ENCODE measurements at places on chromosomes 13 and 19.

DNA sequence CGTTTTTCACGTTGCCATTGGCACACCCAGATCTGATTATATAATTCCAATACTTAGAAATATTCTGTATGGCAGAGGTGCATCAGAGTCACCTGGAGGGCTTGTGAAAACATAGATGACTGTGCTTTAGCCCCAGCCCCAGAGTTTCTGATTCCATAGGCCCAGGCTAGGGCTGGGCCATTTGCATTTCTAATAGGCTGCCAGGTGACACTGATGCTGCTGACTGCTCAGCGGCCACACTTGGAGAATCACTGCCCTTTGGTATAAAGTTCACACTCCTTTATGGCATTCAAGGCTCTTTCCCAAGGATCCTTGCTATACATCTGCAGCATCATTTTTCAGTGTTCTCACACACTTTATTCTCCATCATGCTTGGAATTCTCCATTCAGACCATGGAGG, 137.1 kb downstream of the AKAP11 start:
- no peak for DNase-seq

DNA sequence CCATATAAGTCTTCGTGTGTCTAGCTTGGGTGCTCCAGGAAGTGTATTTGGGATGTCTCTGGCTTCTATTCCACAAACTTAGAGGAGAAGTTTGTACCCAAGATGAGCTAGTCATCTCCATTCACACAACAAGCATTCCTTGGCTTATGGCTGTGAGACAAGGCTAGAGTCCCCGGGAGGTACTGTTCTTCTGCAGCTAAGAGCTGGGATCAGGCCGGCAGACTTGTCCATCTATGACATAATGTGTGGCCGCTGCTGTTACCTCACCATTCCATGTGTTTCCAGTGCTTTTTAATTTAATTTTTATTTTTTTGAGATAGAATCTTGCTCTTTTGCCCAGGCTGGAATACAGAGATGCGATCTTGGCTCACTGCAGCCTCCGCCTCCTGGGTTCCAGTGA, 20.7 kb downstream of the GATAD2A start:
- no peak for DNase-seq

DNA sequence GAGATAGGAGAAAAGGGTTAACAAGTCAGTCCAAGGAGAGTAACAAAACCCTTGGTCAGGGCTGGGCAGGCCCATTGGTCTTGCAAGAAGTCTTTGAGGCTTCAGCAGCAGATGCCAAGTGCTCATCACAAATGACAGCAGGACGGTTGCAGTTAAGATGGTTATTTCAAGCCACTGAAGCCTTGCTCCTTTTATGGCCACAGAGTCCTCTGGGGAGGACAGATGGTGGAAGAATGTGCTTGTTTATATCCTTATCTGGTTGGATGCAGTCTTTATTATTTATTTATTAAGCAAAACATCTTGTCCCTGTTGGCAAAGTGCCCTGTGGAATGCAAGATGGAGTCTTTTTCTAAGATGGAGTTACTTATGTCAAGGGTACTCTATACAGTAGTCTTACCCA, 19.2 kb upstream of the ZNF331 start:
- no peak for DNase-seq

- DNase-seq: no peak
Measured at GRCh38 chr13:113636266-113636963, 21.6 kb downstream of the ATP4B start.

GRCh38 chr13:109233293-109233692, 553.1 kb downstream of the IRS2 start:
- DNase-seq: no peak

- DNase-seq: no peak
Measured at GRCh38 chr19:53088091-53088490, 15.1 kb downstream of the ZNF160 start.

GRCh38 chr13:41955605-41956004, 5.3 kb downstream of the VWA8 start:
- DNase-seq: peak; percentile 81

- no peak for DNase-seq
Measured at GRCh38 chr13:40671956-40672764, 5.7 kb upstream of the FOXO1 start.

DNA sequence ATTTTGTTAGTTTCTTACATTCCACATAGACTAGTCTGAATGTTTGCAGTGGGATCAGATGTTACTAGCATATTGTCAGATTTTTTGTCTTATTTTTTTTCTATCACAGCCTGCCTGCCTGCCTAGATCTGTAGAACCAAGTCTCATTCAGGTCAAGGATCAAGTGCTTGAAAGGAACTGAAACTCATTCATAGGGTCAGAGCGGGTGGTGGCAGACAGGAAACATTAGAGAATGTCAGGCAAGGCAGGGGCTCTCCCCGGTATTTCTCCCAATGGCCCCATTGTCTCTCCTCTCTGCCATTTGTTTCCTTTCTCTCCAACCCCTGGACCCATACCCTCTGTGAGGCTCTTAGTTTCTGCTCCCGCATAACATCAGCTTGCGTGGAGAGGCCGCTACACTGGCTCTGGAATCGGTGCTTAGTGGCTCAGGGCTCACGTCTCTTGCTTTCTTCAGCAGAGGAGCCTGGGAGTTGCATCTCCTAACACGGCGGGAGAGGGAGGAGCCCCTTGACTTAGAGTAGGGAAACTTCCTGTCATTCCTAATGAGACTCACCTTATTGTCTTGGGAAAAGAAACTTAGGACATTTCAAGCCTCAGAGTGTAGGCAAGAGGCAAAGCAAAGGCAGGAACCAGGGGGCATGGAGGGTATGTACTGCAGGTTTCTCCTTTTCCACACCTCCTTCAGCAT, 35.6 kb upstream of the SPATA13 start:
- DNase-seq: peak; percentile 22

GRCh38 chr13:102198418-102199311, 203.2 kb downstream of the FGF14 start:
- no peak for DNase-seq

DNA sequence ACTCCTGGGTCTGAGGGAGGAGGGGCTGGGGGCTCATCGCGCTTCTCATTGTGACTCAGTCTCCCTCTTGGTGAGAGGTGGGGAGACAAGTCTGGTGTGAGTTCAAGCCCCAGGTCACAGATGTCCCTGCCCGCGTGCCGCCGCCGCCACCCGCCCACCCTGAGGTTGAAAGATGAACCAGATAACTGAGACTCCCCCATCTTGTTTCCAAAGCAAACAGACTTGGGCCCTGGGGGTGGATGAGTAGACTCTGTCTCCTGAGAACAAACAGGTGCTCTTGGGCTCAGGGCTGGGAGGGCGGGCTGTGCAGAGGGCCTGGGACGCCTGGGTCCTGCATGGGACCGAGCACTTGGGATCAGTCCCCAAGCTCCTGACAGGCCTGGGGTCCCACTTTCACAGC, 567 bp downstream of the SBK2 start:
- no peak for DNase-seq

DNA sequence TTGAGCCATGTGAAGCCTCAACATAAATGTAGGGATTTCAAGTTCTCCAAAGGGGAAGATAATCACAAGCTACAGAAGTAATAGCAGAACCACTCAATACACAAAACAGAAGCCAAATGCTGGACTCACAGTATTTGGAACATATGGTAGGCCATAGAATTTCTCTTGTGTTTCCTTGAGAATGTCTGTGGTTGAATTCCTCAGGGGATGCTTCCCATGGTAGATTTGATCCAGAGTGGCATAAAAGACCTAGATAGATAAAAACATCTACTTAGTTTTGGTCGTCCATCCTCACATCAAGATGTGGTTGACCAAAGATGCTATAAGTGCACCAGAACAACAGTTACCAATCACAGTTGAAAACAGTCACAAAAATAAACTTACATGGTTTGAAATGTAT, 83.4 kb downstream of the MIPEP start:
- DNase-seq: no peak

DNA sequence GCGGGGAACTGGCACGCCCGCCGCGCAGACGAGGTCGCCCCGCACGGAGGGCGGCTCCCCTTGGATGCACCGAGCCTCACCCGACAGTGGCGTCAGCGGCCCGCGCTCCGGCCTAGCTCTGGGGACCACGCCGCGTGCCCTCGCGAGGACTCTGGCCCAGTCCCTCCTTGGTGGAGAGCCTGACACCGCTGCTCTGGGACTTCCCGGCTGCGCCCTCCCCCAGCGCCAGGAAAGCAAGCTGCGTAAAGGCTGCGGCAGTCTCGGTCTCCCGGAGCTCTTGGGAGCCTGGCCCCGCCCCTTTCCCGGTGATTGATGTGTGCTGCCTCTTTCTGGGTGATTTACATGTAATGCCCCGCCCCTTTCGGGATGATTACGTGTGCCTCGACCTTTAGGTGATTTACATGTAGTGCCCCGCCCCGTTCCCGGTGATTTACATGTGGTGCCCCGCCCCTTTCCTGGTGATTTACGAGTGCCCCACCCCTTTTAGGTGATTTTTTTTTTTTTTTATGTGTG, at the start of gene LENG9:
Gene LENG9, minus strand, starts transcription at position 248 of the 513 bp plus-strand sequence. CDS start 252 bp downstream, outside the sequence.
- peak; percentile 100 for DNase-seq

GRCh38 chr13:58619396-58620113, 988.0 kb downstream of the PCDH17 start:
- DNase-seq: no peak

- DNase-seq: peak; percentile 86
Measured at GRCh38 chr19:40605216-40605971, 4.2 kb downstream of the LTBP4 start.

- DNase-seq: no peak
Measured at GRCh38 chr13:51945149-51945548, 66.1 kb downstream of the ATP7B start.

DNA sequence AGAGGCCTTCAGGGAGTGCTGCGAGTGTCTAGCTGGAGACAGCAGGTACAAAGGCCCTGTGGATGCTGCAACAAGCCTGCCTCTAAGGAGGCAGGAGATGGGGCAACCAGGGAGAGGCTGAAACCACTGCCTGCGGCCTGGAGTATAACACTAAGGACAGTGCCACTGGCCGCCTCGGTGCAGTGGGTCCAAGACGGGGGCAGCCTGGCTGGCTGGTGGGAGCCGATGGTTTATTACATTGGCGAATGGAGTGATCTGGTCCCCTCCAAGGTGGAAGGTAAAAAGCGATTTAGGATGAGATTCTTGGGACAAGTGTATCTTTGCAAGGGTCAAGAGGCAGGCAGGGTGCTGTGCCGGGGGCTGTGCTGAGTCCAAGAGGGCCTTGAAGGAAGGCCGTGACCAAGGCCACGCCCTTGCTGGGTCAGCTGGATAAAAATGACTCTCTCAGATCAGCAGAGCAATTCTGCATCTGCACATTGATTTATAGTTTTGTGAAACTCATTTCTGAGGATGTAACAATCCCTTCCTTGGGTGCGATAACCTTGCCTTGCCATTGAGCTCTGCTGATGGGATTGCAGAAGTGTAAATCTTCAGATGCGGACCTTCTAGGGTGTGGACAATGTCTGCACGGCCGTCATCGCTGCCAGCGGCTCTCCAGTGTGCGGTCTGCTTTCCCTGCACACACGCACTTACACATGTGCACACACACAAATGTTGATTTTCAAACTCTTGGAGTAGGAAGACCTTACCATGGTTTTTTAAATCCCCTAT, 6.0 kb downstream of the TMEM255B start:
- no peak for DNase-seq

- no peak for DNase-seq
Measured at GRCh38 chr13:24287748-24288287, 21.6 kb upstream of the C1QTNF9 start.
